ENCODE measurements at places on chromosomes 1 and 21. TPM values are rescaled to one million over a fixed set of nuclear protein-coding genes. Genes with fewer than 3 reads are reported as not detected.

Gene RNU1-2
- under 0.01 TPM for total RNA-seq

Gene NBPF9
- total RNA-seq, result 18.2 TPM

Gene CHODL
- total RNA-seq, result not detected

Gene CYP4Z1
- not detected for total RNA-seq

Gene RNU1-1
- total RNA-seq, result under 0.01 TPM

Gene MCM3AP
- total RNA-seq, result 105 TPM

Gene ITLN2
- total RNA-seq, result not detected

Gene TP53BP2
- 32.0 TPM for total RNA-seq

Gene TRPM2
- 50.0 TPM for total RNA-seq

Gene RNF2
- 13.6 TPM for total RNA-seq

Gene CATSPERE
- total RNA-seq, result not detected

Gene VAMP4
- 7.2 TPM for total RNA-seq

Gene PCSK9
- total RNA-seq, result 6.0 TPM

- no peak for DNase-seq
These were observed 81.5 kb downstream of the NDUFS5 start for GRCh38 chr1:39107341-39108290.

GRCh38 chr1:74334147-74334546 lies 99.0 kb downstream of the TNNI3K start:
- DNase-seq, result peak; percentile 25

GRCh38 chr1:180425952-180426351 lies 76.4 kb downstream of the ACBD6 start:
- no peak for DNase-seq

DNA sequence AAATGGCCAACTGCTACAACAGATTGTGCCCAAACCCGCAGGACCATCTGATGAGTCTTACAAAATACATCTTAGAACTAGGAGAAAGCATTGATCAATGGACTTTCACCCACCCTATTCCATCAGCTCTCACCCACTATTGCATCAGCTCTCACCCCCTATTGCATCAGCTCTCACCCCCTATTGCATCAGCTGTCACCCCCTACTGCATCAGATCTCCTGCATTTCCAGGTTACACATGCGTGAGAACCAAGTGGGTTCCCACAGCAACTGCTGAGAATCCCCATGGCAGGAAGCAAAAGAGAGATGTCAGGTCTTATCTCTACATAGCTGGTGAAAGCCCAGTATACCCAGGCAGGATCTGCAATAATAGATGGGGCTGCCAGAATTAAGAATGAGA lies 533.5 kb downstream of the LTN1 start:
- no peak for DNase-seq

GRCh38 chr1:241992734-241993133 lies 6.2 kb downstream of the MAP1LC3C start:
- peak; percentile 28 for DNase-seq

DNA sequence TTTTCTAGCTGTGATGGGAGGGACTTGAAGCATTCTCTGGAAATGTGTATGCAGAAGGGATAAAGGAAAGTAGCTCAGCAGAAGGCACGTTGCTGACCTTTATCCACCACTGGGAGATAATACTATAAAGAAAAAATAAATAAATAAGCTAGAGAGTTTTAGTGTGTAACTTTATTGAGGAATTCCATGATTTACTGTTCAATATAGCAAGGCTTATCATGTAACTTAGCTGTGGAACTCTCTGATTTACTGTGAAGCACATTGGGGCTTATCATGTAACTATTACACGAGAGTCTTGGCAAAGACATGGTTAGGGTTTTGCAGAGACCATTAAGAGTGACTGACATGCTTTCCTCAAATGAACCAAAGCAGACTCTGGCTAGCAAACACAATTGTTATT lies 316.1 kb upstream of the SNX7 start:
- DNase-seq, result no peak

DNA sequence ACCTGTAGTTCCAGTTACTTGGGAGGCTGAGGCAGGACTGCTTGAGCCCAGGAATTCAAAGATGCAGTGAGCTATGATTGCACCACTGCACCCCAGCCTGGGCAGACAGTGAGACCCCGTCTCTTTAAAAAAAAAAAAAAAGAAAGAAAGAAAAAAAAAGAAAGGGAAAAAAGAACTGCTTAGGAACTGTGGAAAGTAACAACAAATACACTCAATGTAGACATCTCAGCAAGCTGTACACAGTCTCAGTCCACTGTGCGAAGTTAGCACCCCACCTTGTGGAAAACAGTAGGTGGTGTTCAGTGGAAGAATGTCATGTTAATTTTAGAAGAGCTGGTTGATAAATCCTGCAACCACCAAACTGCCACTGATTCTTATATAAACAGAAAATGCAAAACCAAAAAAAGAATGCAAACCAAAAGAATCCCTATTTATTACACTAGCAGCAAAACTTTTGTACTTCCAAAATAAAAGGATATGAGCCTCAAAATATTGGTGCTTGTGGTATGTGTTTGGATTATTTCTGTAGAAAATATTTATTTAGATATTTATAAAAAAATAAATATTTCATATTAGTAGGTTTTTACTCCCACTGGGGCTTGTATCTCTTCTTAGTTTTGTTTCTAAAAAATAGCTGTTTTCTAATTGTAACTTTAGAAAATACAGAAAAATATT lies 31.1 kb downstream of the ALG14 start:
- DNase-seq, result peak; percentile 81

DNA sequence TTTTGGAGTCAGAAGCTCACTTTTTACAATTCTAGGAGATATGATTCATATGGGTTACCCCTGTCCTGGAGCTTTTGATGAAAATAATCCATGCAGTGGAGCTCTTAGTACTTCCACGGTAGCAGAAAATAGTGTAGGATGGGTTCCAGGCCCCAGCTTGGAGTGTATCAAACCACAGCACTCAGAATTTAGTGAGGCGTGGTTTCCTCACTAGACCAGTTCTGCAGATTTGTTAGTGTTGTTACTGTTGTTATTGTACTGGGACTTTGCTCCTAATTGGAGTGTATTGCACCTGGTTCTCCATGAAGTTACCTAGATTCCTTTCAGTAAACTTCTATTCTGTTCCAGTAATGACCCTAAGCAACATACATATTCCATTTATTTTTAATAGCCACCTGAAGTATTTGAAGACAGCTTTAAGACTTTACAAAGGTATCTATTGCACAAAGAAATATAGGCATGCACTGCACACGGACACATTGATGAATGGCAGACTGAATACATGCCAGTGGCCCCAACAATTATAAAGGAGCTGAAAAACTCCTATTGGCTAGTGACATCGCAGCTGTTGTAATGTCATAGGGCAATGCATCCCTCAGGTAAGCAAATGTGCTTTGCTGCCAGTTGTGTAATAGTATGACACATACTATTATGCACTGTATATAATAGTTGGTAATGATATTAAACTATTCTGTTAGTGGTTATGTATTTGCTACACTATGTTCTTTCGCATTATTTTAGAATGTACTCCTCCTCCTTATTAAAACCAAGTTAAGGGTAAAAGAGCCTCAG lies 1058.0 kb downstream of the KCNT2 start:
- DNase-seq, result no peak

- DNase-seq, result no peak
These were observed 15.2 kb downstream of the NDC1 start for GRCh38 chr1:53822931-53823330.

DNA sequence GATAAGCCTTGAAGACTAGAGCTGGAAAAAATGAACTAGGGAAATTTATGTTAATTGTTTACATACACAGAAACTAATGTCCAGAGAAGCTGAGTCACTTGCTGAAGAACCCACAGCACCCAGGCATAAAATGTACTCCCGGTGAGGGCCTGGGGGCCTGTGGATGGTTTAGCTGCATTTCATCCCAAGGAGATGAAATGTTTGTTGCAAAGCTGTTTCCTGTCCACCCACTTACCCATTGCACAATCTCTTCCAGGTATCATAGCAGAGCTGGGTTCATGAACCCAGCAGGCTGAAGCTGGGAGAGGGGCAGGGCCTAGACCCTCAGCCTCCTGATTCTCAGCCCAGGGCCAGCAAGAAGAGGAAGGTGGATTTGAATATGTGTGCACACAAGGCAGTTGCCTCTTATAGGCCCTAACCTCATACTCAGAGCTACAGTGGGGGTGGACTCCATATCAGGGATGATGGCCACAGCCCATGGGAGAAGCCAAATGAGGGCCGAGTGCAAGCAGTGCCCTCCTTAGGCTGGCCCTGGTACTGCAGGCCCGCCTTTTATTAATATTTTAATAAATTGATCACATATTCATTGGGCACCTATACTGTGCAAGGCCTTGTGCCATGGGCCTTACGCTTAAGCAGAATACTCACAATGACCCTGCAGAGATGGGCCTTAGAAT lies 110.8 kb downstream of the LACTBL1 start:
- DNase-seq, result peak; percentile 58

DNA sequence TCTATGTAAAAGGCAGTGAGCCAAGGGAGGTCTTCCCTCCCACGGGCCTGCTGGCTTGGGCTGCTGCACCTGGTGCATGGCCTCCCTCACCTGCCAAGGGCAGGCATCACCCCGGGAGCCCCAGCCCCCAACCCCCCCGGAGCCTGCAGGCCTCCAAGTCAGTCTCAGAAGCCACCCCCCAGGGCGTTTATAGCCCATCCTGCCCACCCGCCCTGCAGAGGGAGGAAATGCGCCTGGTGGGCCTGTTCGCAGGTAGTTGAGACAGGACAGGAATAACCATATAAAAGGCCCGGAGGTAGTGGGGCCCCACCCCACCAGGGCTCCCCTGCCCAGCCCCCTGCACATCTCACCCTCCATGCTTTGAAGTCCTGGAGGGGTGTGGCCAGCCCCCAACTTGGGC lies 18.2 kb upstream of the ARF1 start:
- no peak for DNase-seq

DNA sequence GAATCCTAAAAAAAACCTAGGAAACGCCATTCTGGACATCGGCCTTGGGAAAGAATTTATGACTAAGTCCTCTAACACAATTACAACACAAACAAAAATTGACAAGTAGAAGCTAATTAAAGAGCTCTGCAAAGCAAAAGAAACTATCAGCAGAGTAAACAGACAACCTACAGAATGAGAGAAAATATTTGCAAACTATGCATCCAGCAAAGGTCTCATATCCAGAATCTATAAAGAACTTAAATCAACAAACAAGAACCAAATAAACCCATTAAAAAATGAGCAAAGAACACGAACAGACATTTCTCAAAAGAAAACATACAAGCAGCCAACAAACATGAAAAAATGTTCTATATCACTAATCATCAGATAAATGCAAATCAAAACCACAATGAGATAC lies 58.6 kb downstream of the PTGFR start:
- no peak for DNase-seq

GRCh38 chr1:53057127-53057526 lies 4.9 kb upstream of the PODN start:
- no peak for DNase-seq

GRCh38 chr1:156750191-156750672 lies 1.2 kb downstream of the HDGF start:
- peak; percentile 84 for DNase-seq

DNA sequence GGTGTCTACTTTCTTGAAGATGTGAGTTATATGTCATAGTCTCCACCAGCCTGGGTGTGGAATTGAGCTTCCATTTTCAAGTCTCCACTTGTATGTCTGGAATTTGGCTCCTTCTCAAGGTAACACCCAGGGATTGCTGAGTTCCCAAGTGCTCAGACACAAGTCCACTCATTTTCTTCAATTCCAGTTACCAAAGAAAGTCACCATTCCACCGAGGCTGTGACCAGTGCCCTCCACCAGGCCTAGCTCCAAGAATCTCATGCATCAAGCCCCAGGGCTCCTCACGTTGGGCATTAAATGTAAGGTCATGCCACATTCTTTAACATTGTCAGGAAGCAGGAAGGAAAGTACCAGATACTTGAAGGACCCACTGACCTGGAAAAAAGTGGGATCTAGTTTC lies 2.4 kb upstream of the RAB4A start:
- no peak for DNase-seq

GRCh38 chr21:42132183-42132582 lies 61.1 kb downstream of the UMODL1 start:
- DNase-seq, result no peak

GRCh38 chr1:236718328-236718727 lies 32.0 kb downstream of the ACTN2 start:
- no peak for DNase-seq

DNA sequence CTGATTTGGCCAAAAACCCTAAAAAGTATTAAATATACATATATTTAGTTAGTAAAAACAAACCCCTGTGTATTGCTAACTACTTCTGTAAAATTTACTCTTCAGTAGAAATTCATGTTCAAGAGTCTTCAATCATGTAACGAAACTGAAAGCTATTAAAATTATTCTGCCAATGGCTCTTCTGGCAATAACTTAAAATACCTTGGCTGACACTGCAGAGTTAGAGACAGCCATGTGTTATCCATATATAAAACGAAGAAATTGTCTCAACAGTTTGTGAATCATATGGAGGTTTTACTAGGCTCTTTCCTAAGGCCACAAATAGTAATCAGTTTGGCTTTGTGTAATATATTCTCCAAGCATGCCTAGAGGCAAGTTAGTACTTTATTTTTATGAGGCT lies 357.2 kb downstream of the COL11A1 start:
- no peak for DNase-seq

- peak; percentile 81 for DNase-seq
These were observed 678.0 kb upstream of the USP24 start for GRCh38 chr1:55893155-55893554.

GRCh38 chr1:60828944-60829343 lies 253.4 kb upstream of the NFIA start:
- no peak for DNase-seq

DNA sequence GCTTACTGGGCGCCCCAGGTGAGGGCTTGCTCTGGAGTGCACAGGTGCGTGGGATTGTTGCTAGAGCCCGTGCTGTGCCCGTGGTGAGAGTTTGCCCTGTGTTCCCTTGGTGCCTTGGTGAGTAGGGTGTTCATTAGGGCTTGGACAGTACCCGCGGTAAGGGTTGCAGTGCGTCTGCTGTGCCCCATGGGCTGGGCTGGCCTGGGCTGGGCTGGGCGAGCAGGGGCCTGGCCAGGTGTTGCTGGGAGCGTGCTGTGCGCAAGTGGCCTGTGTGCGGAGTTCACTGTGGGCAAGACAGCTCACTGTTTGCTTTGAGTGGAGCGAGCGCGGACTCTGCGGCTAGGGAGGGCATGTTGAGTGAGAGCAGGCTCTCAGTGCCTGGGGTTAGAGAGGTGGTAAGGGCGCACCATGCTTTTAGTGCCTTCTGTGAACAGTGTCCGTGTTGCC lies 725 bp downstream of the CR1L start:
- no peak for DNase-seq

DNA sequence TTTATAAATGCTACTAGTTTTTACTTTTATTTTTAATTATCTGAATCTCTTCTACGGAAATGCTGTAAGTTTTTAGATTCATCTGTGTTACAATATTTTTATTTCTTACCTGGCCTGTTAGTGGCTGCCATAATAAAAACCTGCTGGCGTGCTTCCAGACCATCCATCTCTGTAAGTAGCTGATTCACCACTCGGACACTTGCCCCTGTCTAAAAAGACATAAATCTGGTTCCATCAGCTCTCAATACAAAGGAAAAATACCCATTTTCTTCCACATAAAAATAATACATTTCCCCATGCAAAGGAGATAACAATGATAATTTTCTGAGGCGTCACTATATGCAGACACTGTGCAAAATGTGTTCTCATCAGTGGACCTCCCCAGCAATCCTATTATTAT lies 62.0 kb downstream of the NVL start:
- peak; percentile 54 for DNase-seq

- no peak for DNase-seq
These were observed 48.9 kb downstream of the CD247 start for GRCh38 chr1:167469280-167469965.

- peak; percentile 63 for DNase-seq
These were observed 559.8 kb downstream of the LMO4 start for GRCh38 chr1:87888446-87888845.
